ENCODE measurements at places on chromosomes 6 and 20. TPM values are rescaled to one million over a fixed set of nuclear protein-coding genes. Genes with fewer than 3 reads are reported as not detected.

DNA sequence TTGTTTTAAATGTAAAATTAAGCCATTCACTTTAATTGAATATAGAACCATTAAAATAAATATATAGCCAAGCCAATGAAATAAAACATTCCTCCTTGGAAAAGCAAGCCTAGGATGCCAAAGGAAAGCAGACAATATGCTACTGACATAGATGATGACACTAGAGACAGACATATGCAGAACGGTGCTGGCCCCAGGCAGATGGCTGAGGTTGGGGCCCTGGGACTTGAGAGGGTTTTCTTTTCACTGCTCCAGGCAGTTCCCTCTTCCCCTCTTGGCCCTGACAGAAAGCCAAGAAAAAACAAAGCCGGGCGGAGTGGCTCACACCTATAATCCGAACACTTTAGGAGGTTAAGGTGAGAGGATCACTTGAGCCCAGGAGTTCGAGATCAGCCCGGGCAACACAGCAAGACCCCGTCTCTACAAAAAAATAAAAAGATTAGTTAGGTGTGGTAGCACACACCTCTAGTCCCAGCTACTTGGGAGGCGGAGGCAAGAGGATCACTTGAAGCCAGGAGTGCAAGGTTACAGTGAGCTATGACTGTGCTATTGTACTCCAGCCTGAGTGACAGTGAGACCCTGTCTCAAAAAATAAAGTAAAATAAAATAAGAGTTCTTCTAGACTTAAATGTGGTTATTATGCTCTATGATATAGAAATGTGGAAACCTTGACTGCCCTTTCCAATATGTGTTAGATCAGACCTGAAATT is 31.2 kb downstream of the FASTKD5 start:
- peaks cover 12% of the 10 kb centered on the region for H3K36me3 ChIP-seq
- peaks cover 2% of the 10 kb centered on the region for H3K4me1 ChIP-seq
- H3K27me3 ChIP-seq, result no peaks in the 10 kb centered on the region
- H3K27ac ChIP-seq, result no peak overlapping the region
- DNase-seq, result no peak

GRCh38 chr20:63521602-63522001 is 1.0 kb downstream of the PPDPF start:
- peaks cover 30% of the 10 kb centered on the region for H3K36me3 ChIP-seq
- H3K4me1 ChIP-seq, result peaks cover 9% of the 10 kb centered on the region
- DNase-seq, result no peak
- peak overlapping the region; percentile 75 for H3K4me3 ChIP-seq

GRCh38 chr6:5361396-5361795 is 100.1 kb downstream of the FARS2 start:
- no peak for DNase-seq
- no peaks in the 10 kb centered on the region for H3K36me3 ChIP-seq
- H3K27me3 ChIP-seq, result no peaks in the 10 kb centered on the region
- H3K27ac ChIP-seq, result no peak overlapping the region
- no peak overlapping the region for H3K4me3 ChIP-seq

DNA sequence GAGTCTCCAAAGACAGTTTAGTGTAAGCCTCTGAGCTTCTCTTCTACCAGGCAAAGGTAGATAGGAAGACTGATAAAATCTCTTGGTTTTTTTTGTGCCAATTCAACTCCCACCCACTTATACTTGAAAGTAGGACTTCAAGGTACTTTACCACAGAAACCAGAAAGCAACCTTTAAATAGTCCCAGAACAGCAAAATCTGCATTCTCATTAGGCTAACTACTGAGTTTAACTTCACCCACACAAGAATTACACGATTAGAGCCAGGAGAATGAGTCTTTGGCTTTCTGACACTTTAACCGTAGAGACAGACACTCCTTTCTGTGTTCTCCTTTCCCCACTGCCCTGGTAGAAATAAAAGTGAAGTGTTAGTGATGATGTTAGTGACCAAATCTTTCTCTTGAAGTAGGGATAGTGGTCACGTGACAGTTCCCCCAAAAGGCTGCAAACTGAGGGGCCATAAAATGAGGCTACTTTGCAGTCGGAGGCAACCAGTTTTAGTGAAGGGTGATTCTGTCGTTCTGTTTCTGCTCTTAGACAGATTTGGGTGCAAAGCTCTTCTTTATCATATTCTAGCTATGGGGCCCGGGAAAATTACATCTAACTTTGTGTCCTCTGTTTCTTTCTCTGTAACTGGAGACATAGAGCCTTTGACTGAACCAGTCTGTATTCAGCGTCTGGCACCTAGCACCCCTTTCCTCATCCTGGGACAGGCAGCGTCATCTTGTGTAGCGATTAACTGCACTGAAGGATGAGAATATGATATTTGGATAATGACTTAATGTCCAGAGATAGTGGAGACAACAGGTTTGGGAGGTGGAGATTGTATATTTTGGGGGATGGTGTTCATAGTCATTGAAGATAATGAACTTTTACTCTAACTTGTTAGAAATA is 206.4 kb upstream of the CITED2 start:
- no peak overlapping the region for H3K27ac ChIP-seq
- no peaks in the 10 kb centered on the region for H3K36me3 ChIP-seq
- peaks cover 8% of the 10 kb centered on the region for H3K27me3 ChIP-seq

GRCh38 chr6:132812756-132813172 is 1.6 kb upstream of the RPS12 start:
- peaks cover 10% of the 10 kb centered on the region for H3K27me3 ChIP-seq
- peak; percentile 36 for DNase-seq
- peaks cover 36% of the 10 kb centered on the region for H3K4me1 ChIP-seq
- H3K4me3 ChIP-seq, result peak overlapping the region; percentile 89
- peak overlapping the region; percentile 97 for H3K27ac ChIP-seq
- peaks cover 39% of the 10 kb centered on the region for H3K36me3 ChIP-seq

DNA sequence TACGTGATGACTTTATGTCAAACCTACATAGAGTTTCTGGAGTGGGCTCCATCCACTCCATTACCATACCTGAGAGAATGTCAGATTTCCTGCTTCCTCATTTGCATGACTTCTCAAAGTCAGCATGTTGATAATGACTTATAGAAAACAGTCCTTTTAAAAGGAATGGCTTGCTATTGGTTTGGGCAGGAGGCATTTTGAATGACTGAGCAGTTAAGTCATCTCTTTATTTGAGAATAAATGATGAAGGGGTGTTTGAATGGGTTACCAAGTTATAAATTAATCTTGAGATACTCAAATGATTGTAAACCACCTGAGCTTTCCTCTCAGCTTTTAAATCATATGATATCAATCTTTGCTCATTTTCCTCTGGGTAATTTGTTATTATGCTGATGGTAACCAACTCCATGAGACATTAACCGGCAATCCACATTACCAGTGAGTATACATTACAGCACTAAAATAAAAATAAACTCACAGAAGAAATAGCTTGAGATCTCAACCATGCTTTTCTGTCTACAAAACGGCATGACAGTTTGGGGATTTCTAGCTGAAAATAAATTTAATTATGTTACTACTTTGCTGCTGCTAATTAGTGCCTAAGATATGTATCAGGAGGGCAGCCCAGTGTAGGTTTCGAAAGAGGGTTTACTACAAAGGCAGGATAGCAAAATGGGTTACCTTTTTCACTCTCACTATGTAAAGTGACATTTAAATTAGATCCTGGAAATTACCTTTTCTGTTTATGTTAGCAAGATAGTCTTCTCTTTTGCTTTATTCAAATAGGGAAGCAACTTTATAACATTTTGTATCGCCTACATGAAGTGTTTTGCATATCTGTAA is 78.8 kb downstream of the RPS12 start:
- no peak overlapping the region for H3K4me3 ChIP-seq
- H3K36me3 ChIP-seq, result no peaks in the 10 kb centered on the region
- H3K4me1 ChIP-seq, result no peaks in the 10 kb centered on the region
- H3K27ac ChIP-seq, result no peak overlapping the region
- no peak for DNase-seq

- H3K27ac ChIP-seq, result no peak overlapping the region
- no peaks in the 10 kb centered on the region for H3K27me3 ChIP-seq
- H3K36me3 ChIP-seq, result peaks cover 16% of the 10 kb centered on the region
- no peak for DNase-seq
Observed at GRCh38 chr6:53014063-53014462, 19.0 kb upstream of the GSTA4 start.

GRCh38 chr6:14144678-14145113 is 27.1 kb downstream of the CD83 start:
- H3K36me3 ChIP-seq, result no peaks in the 10 kb centered on the region
- H3K4me3 ChIP-seq, result no peak overlapping the region
- DNase-seq, result peak; percentile 79
- no peak overlapping the region for H3K27ac ChIP-seq

- DNase-seq, result no peak
- H3K4me1 ChIP-seq, result peaks cover 5% of the 10 kb centered on the region
- H3K36me3 ChIP-seq, result no peaks in the 10 kb centered on the region
- no peak overlapping the region for H3K27ac ChIP-seq
Observed at GRCh38 chr20:53343448-53343847, 250.2 kb downstream of the ZNF217 start.

- H3K27me3 ChIP-seq, result peaks cover 38% of the 10 kb centered on the region
- H3K4me3 ChIP-seq, result no peak overlapping the region
- no peaks in the 10 kb centered on the region for H3K36me3 ChIP-seq
- no peak for DNase-seq
- no peaks in the 10 kb centered on the region for H3K4me1 ChIP-seq
- H3K27ac ChIP-seq, result no peak overlapping the region
Observed at GRCh38 chr6:28563430-28564095, 37.9 kb downstream of the GPX5 start.

DNA sequence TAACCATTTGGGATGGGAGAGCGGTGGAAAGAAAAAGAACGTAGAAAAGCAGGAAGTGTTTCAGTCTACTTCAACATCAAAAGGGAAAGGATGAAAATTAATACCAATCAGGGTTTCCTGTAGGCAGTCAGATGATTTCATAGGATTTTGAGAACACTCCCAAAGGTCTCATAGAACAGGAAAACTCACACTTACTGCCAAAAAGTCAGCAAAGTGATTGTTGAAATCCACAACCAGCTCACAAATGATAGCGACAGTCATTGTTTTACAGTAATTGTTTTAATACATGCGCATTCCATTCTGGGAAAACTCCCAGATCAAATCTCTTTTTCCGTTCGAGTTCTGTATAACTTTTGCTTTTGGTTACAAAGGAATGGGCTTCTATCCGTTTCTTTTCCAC is 5.3 kb upstream of the CNKSR3 start:
- DNase-seq, result no peak
- no peaks in the 10 kb centered on the region for H3K36me3 ChIP-seq
- H3K27me3 ChIP-seq, result peaks cover 32% of the 10 kb centered on the region
- peaks cover 5% of the 10 kb centered on the region for H3K4me1 ChIP-seq
- H3K27ac ChIP-seq, result no peak overlapping the region

DNA sequence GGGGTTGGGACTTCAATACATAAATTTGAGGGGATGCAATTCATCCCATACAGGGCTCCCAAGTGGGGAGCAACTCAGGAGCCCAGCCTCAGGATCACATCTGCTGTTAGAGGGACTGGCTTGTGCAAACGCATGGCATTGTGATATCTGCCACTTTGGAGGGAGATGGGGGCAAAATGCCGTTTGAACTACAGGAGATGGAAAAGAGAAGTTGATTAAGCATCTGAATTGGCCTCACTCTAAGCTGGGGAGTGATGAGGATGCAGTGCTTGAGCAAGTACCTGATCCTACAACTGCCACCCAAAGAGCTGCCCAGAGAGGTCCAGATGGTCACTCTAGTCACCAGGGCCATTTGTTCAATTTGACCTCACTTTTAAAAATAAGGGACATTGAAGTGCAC is 2.0 kb downstream of the LY86 start:
- no peaks in the 10 kb centered on the region for H3K27me3 ChIP-seq
- H3K36me3 ChIP-seq, result peaks cover 26% of the 10 kb centered on the region
- DNase-seq, result no peak

- no peak for DNase-seq
- H3K27ac ChIP-seq, result no peak overlapping the region
- no peak overlapping the region for H3K4me3 ChIP-seq
- peaks cover 6% of the 10 kb centered on the region for H3K27me3 ChIP-seq
Observed at GRCh38 chr20:47117773-47118172, 223.1 kb downstream of the EYA2 start.

GRCh38 chr20:42595625-42596024 is 594.1 kb downstream of the PTPRT start:
- no peaks in the 10 kb centered on the region for H3K4me1 ChIP-seq
- no peak overlapping the region for H3K4me3 ChIP-seq
- no peaks in the 10 kb centered on the region for H3K27me3 ChIP-seq
- DNase-seq, result no peak

GRCh38 chr6:158031381-158032353 is 50.0 kb downstream of the SYNJ2 start:
- H3K27ac ChIP-seq, result peak overlapping the region; percentile 84
- H3K4me3 ChIP-seq, result peak overlapping the region; percentile 43
- no peaks in the 10 kb centered on the region for H3K27me3 ChIP-seq
- peaks cover 56% of the 10 kb centered on the region for H3K36me3 ChIP-seq
- H3K4me1 ChIP-seq, result peaks cover 48% of the 10 kb centered on the region
- DNase-seq, result peak; percentile 79

- H3K27ac ChIP-seq, result peak within 1 kb of the TSS; percentile 87
- H3K4me1 ChIP-seq, result peaks cover 39% of the 10 kb centered on the region
- peak within 1 kb of the TSS; percentile 83 for H3K4me3 ChIP-seq
- DNase-seq, result peak; percentile 92
- peaks cover 8% of the 10 kb centered on the region for H3K36me3 ChIP-seq
Observed at GRCh38 chr20:63955827-63956663, at the start of gene UCKL1. TSS of gene UCKL1 (minus strand) at chr20:63956416. CDS start at chr20:63956372, 44 bp downstream.

GRCh38 chr6:148212366-148212765 is 130.3 kb upstream of the SASH1 start:
- no peak for DNase-seq
- no peak overlapping the region for H3K27ac ChIP-seq
- no peak overlapping the region for H3K4me3 ChIP-seq
- no peaks in the 10 kb centered on the region for H3K4me1 ChIP-seq
- H3K27me3 ChIP-seq, result peaks cover 50% of the 10 kb centered on the region

- H3K4me1 ChIP-seq, result peaks cover 27% of the 10 kb centered on the region
- no peak overlapping the region for H3K4me3 ChIP-seq
- DNase-seq, result no peak
- H3K27ac ChIP-seq, result no peak overlapping the region
- H3K36me3 ChIP-seq, result no peaks in the 10 kb centered on the region
Observed at GRCh38 chr6:52230685-52231084, 13.6 kb downstream of the IL17F start.

The BPIFB2 gene
- total RNA-seq, result not detected

The RNF182 gene
- not detected for total RNA-seq

The MTCH1 gene
- 117 TPM for total RNA-seq

The GSTA3 gene
- total RNA-seq, result not detected

The OPRM1 gene
- total RNA-seq, result not detected

The GLP1R gene
- total RNA-seq, result not detected

The SNRPB2 gene
- total RNA-seq, result 100 TPM

The HLA-DPA1 gene
- total RNA-seq, result 39.1 TPM

The OTOR gene
- total RNA-seq, result not detected

All from activated CD8-positive, alpha-beta T cell treated with anti-CD3 and anti-CD28 coated beads, Interleukin-2, amount 10 ng/mL, durations not matched to agents 7 days and 5 days (primary cell).